Left kidney (tissue), 8 donors: ENCODE measurements at places on chromosomes 13 and 19. TPM values are rescaled to one million over a fixed set of nuclear protein-coding genes. Genes with fewer than 3 reads are reported as not detected.

- no peak for DNase-seq
Observed at GRCh38 chr13:108534728-108535127, 94.7 kb upstream of the MYO16 start.

The RHPN2 gene
- 20.4 TPM for polyA plus RNA-seq

The PRODH2 gene
- 39.3 TPM for polyA plus RNA-seq

The LIPE gene
- polyA plus RNA-seq = 10.0 TPM

The ATCAY gene
- polyA plus RNA-seq = 0.18 TPM

The ZNF536 gene
- polyA plus RNA-seq = 2.6 TPM
